ENCODE measurements at places on chromosomes 2 and 18. TPM values are rescaled to one million over a fixed set of nuclear protein-coding genes. Genes with fewer than 3 reads are reported as not detected.
A peak's percentile ranks its signal among the peaks of the same experiment; 100 is the strongest.

Gene TUBA4B
- total RNA-seq, result not detected

Gene CYP27C1
- not detected for total RNA-seq

DNA sequence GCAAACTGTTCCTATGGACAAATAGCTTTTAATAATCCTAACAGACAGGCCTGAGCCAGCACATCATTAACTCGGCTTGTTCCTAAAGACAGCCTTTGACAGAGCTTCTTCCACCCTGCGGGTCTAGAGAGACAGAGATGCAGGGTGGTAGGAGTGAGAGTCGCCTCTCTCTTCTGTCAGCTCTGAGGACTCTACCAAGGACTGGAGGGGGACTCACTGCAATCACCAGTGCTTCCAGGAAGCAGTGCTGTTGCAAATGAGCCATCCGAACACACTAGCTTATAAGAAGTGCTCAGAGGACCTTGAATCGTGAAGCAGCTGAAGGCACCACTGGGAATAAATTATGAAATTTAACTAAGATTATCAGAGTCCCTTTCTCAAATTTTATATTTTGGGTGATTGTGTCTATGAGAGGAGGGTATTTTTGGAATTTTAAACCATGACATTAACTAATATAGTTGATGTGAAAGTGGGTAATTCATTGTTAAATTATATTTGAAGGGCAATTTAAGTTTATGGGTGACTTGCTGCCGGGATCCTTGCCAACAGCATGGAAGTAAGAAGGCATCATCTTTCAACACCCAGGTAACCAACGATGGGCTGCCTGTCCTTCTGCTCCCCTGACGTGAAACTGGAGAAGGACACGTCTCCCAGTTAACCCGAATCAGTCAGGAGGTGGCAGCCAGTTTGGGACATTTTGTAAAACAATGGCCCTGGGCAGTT, 43.6 kb upstream of the PXDN start:
- H3K4me1 ChIP-seq, result no peaks in the 10 kb centered on the region
- no peak overlapping the region for H3K27ac ChIP-seq
- H3K36me3 ChIP-seq, result no peaks in the 10 kb centered on the region
- no peak overlapping the region for H3K4me3 ChIP-seq

DNA sequence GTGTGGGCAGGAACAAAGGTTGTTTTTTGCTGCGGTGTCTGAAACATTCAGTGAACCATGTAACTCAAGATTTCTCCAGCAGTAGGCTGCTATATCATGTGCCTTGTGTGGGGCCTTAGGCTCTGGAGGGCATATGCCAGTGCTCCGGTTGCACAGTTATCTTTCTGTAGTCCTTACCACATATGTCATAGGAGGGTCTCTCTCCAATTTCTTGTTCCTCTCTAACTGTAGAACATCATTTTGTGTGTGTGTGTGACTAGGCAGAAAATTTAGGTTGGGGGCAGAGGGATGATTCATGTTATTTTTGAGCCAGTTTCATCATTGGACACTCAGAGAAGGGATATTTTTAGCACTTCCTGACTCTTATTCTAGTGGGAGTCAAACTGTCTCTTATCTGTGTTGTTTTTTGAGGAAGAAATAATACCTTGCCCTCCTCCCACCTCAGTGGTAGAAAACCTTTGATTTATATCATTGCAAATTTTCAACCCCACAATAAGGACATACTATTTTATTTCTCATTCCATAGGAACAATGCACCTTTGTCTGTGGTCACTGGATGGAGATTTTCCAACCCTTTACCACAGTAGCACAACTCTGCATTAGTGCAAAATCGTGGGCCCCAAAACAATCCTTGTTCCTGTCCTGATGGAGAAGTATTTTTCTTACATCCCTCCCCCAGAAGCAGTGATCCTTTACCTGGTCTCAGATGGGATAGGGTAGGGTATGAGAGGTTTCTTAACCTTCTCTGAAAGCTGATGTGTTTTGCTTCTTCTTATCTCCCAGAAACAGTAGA, 113.9 kb downstream of the CCDC74A start:
- DNase-seq, result no peak
- H3K27ac ChIP-seq, result no peak overlapping the region
- no peaks in the 10 kb centered on the region for H3K4me1 ChIP-seq

- peak overlapping the region; percentile 82 for H3K4me3 ChIP-seq
- peaks cover 71% of the 10 kb centered on the region for H3K4me1 ChIP-seq
Measured at GRCh38 chr2:73985308-73986084, 786 bp downstream of the TET3 start.

DNA sequence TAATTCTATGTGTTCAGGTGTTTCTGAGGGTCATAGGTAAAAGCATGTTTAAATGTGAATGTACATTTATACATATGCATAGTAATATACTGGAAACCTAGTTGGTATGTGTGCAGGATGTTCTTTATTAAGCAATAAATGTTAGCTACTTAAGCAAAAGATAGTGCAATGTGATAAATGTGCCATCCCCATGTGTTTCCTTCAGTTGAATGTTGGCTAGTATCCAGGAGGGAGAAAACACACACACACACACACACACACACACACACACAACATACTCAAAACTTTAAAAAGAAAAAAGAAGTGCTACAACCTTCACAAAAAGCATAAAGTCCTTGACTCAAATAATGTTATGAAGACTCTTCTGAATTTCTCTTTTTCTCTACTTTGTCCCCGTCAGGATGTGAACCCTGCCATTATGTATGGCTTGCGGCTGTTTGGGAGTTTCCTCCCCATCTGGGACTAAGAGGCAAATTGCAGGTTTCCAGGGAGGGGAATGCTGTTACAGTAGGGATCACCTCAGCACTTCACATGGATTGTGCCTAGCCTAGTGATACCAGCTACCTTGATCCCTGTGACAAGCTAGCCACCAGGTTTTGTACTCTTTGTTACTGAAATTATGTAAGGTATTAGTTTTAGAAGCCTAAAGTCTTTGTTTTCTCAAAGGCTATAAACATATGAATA, 82.6 kb downstream of the IKZF2 start:
- H3K4me3 ChIP-seq, result no peak overlapping the region
- no peak overlapping the region for H3K27ac ChIP-seq
- H3K36me3 ChIP-seq, result no peaks in the 10 kb centered on the region
- peaks cover 6% of the 10 kb centered on the region for H3K4me1 ChIP-seq
- peaks cover 5% of the 10 kb centered on the region for H3K27me3 ChIP-seq

DNA sequence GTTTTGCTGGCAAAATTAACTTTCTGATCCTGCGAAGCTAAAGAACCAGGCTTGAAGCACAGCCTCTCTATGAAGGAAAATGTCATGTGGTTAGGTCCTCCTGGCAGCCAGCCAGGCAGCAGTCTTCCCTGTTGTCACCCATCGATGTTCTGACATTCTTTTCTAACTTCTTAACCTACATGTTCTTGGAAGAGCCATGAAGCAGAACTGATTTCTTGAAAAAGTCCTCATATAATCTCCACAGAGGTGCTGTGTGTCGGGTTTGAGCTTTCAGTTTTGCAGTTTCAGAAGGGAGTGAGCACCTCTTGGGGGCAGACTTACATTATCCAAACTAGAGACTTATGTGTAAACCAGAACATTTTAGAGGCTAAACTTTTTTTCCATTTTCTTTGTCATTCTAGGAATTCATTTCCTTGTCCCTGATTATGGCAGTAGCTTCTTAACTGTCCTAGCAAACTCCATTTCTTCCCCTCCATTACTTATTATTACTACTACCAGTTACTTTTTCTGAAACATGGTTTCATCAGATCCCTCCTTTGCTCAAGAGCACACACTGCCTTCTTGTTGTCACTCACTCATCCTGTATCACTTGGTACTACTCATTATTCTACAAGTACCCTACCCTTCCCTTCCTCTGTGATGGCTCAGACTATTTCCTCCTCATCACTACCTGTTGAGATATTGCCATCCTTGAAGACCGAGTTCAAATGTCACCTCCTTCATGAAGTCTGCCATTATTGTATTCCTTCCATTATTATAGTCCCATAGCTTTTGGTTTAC, 31.1 kb downstream of the DOK1 start:
- peak overlapping the region; percentile 37 for H3K4me3 ChIP-seq
- H3K27me3 ChIP-seq, result no peaks in the 10 kb centered on the region
- H3K36me3 ChIP-seq, result no peaks in the 10 kb centered on the region
- H3K27ac ChIP-seq, result peak overlapping the region; percentile 47
- DNase-seq, result peak; percentile 37

DNA sequence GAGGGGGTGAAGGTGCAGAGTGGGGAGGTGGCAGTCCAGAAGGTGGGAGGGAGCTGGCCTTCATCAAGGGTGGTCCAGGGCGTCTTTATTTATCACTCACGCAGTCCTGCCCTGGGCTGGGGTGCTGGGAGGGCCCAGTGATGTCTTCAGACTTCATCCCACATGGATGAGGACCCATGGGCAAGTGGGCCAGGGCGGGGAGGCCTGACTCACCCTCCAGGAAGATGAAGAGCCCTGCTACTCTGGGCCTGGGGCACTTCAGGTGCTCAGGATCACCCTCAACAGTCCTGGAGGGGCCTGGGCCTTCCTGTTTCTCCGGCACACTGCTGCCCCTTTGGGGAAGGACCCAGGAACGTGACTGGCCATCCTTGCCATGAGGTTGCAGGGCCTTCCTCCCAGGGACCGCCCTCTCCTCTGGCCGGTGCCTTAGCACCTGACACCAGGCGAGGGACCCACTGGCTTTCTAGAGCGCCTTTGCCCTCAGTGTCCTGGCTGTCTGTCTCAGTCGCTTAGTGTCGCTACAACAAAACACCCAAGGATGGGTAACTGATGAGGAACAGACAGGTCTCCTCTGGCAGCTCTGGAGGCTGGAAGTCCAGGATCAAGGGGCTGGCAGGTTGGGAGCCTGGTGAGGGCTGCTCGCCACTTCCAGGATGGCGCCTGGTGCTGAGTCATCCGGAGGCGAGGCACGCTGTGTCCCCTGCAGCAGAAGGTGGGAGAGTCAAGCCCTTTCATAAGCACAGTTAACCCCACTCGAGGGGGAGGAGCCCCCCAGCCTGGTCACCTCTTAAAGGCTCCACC, 57.8 kb upstream of the HS6ST1 start:
- H3K27me3 ChIP-seq, result no peaks in the 10 kb centered on the region
- H3K4me1 ChIP-seq, result peaks cover 2% of the 10 kb centered on the region
- no peak overlapping the region for H3K27ac ChIP-seq
- no peaks in the 10 kb centered on the region for H3K36me3 ChIP-seq
- DNase-seq, result no peak

- no peaks in the 10 kb centered on the region for H3K36me3 ChIP-seq
- H3K4me1 ChIP-seq, result peaks cover 3% of the 10 kb centered on the region
- no peak overlapping the region for H3K4me3 ChIP-seq
- DNase-seq, result no peak
- H3K27me3 ChIP-seq, result no peaks in the 10 kb centered on the region
- no peak overlapping the region for H3K27ac ChIP-seq
Measured at GRCh38 chr2:155730804-155731203, 601.7 kb downstream of the NR4A2 start.

DNA sequence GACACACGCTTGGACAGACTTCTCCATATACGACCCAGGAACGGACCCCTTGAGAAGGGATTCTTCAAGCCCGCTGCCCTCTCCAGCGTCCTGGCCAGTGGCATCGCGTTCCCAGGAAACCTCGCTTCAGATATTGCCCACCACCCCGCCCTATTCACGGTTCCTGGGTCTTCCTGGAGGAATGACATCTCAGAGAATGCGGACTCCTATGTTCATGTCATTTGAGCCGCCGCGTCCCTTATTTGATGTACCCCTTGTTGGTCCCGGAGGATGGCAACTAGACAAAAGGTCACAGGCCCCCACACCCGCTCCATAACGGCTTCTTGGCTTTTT, 588 bp upstream of the CCDC93 start:
- H3K27me3 ChIP-seq, result peaks cover 3% of the 10 kb centered on the region
- peak overlapping the region; percentile 92 for H3K4me3 ChIP-seq
- DNase-seq, result no peak
- peaks cover 2% of the 10 kb centered on the region for H3K36me3 ChIP-seq

Gene SRD5A2
- total RNA-seq, result not detected

DNA sequence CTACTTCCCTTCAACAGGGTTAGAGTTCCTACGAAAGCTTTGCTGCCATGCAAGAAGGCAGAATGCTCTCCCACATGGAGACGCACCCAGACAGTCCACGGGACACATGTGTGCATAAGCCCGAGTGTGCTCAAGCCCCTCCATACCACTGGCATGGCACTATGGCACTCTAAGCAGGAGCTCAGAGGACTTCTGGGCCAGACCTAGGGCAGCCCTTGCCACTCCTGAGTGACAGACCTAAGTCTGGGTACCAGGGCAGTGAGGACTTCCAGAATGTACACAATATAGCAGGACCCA, 11.4 kb upstream of the ARID5A start:
- H3K27me3 ChIP-seq, result no peaks in the 10 kb centered on the region
- no peak for DNase-seq
- H3K4me1 ChIP-seq, result peaks cover 85% of the 10 kb centered on the region
- H3K4me3 ChIP-seq, result no peak overlapping the region

DNA sequence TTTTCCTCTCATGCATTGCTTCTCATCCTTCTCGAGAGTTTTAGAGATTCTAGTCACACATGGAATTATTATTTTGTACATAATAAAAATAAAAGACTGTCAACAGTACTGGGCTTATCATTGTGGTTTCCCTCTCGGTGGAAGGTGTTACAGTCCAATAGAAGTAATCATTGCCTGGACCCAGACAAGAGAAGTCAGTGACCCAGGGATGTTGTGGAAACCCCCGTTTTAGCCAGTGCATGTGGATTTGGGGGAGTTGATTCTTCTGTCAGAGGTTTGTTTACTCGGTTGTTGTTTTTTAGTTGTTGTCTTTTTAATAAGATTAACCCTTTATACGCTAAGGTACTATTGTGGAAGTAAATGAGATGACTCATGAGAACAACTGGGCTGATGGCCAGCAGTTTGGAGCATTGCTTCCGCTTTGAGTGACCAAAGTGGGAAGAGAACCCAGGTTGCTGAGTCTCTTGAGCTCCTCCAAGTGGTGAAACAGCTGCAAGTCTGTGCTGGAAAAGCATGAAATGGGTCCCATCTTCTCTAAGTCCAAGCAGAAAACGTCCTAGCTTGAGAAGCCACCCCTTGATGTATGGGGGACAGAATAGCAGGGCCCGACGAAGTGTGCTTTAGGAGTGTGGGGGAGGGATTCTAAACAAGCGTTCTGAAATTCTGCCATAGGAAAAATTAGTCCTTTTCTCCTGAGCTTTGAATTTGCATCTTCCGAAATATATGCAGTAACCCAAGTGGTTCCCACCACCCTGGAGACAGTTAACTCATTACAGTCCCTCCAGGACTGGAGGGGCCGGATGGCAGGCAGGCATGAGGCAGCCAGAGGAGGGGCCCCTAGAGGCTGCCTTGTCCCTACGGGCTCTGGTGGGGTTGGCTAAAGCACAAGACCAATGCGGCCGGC, 61.8 kb upstream of the GPR45 start:
- no peaks in the 10 kb centered on the region for H3K36me3 ChIP-seq
- peaks cover 12% of the 10 kb centered on the region for H3K27me3 ChIP-seq
- no peaks in the 10 kb centered on the region for H3K4me1 ChIP-seq
- no peak overlapping the region for H3K4me3 ChIP-seq

DNA sequence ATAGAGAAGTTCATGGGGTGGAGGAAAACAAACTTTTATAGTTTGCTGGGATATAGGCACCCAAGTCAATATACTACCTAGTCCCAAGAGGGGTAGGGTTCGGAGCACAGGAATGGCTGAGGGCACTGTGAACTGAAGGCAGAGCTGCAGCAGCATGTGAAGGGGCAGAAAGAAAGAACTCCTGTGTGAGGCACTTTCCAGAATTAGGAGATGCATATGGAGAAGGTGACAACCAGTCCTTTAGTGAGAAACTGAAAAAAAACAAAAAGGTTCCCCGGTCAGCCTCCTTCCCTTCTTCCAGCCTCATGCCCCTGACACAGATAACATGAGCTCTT, 429.1 kb downstream of the DSC3 start:
- H3K4me3 ChIP-seq, result no peak overlapping the region
- no peak overlapping the region for H3K27ac ChIP-seq
- H3K4me1 ChIP-seq, result no peaks in the 10 kb centered on the region
- H3K36me3 ChIP-seq, result no peaks in the 10 kb centered on the region
- DNase-seq, result no peak
- no peaks in the 10 kb centered on the region for H3K27me3 ChIP-seq

- DNase-seq, result no peak
- no peak overlapping the region for H3K4me3 ChIP-seq
- H3K27me3 ChIP-seq, result peaks cover 32% of the 10 kb centered on the region
Measured at GRCh38 chr18:57353137-57353939, 981 bp downstream of the ST8SIA3 start.

Gene ANKRD62
- total RNA-seq, result not detected
